ENCODE measurements at places on chromosomes 3 and 15. TPM values are rescaled to one million over a fixed set of nuclear protein-coding genes. Genes with fewer than 3 reads are reported as not detected.
A peak's percentile ranks its signal among the peaks of the same experiment; 100 is the strongest.

DNA sequence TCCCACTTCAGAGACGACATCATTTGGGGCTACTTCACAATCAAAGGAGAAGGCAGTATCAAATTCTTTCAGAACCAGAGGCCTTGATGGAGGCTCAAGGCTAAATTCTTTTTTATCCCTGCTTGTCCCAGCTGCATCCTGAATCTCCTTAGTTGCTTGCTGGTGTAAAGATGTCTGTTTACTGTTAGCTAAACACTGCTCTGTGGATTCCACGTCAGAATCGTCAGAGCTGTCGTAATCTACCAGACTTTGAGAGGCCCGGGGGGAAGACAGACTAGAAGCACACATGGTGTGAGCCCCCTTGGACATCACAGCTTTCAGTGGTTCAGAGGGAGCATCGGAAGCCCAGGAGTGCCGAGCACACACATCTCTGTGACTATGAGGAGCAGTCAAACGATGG is 32.6 kb downstream of the LINS1 start:
- H3K4me3 ChIP-seq, result no peak overlapping the region
- no peaks in the 10 kb centered on the region for H3K4me1 ChIP-seq
- H3K27me3 ChIP-seq, result no peaks in the 10 kb centered on the region
- no peak overlapping the region for H3K27ac ChIP-seq

DNA sequence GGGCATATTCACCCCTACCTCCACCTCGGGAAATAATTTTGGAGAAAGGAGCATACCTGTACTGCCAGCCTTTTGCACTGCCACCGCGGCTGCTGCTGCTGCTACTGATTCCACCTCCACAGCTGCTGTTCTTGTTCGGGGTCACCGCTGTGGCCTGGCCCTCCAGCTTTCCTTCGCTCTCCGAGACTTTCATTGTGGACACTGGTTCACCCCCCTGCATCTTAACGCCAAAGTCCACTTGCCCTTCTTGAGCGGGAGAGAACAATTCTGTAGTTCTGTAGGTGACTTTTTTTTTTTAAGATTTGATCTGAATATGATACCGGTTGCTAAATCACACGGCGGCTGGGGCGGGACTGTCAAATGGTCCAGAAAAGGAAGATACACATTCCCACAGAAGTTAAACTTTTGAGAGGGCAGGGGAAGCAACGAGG is 701 bp downstream of the OSBPL11 start:
- H3K36me3 ChIP-seq, result no peaks in the 10 kb centered on the region
- DNase-seq, result no peak

DNA sequence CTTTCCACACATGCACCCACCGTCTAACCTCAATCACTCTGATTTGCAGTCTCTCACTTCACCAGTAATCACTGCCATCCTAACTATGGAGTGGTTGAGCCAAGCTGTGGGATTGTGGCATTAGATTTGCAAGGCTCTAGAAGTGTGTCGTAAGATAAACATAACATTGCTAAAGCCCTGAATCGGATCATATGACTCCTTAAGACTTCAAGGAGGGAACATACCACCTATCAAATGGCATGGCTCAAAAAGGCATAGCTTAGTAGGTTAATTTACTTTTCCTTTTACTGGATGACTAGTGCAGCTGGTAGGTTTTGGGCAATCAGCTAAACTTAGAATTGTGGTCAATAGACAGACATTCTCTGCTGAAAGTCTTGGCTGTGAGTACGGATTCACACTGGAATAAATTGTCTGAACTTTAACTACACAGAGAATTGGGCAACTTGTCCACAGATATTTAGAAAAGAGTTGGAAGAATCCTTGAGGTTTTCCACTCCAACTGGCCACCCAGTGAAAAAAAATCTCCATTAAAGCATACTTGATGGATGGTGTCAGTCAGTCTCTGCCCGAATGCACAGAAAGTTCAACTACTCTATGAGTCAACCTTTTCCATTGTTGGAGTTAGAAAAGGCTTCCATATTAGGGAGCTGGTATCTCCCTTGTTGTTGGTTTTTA is 476.7 kb upstream of the CBLB start:
- peaks cover 6% of the 10 kb centered on the region for H3K4me1 ChIP-seq
- no peaks in the 10 kb centered on the region for H3K27me3 ChIP-seq
- H3K4me3 ChIP-seq, result no peak overlapping the region
- peak; percentile 100 for DNase-seq

DNA sequence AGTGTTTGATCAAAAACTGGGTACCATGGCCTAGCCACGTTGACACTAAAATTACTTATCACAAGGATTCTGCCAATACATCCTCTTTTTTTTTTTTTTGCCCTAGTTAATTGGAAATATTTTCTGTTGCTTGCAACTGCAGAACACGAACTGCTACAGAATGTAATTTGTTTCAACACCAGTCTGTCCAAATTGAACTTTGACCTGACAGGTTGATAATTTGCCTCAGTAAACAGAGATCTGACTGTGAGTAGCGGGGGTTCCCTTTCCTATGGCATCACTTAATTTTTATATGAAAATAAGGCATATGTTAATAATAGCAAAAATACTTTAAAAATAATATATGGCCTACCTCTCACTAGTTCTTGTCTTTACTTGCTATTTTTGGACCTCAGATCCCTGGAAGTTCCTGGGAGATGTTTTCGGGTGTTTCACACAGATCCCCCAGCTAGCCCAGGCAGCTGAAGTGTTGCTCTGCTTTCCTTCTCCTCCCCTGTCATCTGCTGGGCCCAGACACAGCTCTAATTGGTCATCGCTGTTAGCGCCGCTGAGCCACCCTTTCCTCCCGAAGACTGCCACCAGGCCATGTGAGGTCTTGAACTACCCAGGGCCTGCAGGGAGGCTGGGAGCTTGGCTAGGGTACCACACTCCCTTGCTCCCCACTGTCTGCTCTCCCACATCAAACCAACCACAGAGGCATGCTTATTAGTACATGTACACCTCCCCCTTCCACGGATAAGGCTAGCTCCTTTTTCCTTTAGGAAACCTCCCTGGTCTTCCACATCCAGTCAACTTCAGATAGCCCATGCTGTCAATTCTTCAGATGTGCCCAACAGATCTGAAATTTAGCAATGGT is 89.8 kb upstream of the RNF7 start:
- H3K27ac ChIP-seq, result no peak overlapping the region
- H3K4me1 ChIP-seq, result no peaks in the 10 kb centered on the region
- H3K4me3 ChIP-seq, result no peak overlapping the region
- H3K36me3 ChIP-seq, result no peaks in the 10 kb centered on the region
- DNase-seq, result no peak
- H3K27me3 ChIP-seq, result no peaks in the 10 kb centered on the region

DNA sequence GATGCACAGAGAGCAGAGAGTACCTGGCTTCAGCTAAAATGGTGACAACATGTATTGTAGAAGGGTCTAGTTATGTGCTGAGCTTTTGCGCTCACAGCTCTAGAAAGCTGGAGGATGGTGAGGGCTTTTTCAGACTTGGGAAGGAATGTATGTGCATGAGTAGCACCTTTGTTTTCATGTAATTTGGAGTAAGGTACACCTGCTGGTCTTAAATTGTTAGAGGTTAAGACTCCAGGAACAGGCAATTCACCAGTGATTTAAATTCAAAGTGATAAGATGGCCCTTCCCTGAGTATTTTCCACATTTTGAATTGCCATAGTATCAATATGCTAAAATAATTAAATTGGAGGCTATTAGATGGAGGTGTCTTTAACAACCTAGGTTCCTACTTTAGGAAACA is 436.4 kb upstream of the GOLIM4 start:
- H3K27ac ChIP-seq, result no peak overlapping the region
- no peaks in the 10 kb centered on the region for H3K4me1 ChIP-seq
- H3K36me3 ChIP-seq, result no peaks in the 10 kb centered on the region
- H3K27me3 ChIP-seq, result no peaks in the 10 kb centered on the region

GRCh38 chr15:35466476-35466875 is 79.5 kb downstream of the DPH6 start:
- H3K4me3 ChIP-seq, result no peak overlapping the region
- no peaks in the 10 kb centered on the region for H3K36me3 ChIP-seq
- DNase-seq, result peak; percentile 11
- no peak overlapping the region for H3K27ac ChIP-seq

DNA sequence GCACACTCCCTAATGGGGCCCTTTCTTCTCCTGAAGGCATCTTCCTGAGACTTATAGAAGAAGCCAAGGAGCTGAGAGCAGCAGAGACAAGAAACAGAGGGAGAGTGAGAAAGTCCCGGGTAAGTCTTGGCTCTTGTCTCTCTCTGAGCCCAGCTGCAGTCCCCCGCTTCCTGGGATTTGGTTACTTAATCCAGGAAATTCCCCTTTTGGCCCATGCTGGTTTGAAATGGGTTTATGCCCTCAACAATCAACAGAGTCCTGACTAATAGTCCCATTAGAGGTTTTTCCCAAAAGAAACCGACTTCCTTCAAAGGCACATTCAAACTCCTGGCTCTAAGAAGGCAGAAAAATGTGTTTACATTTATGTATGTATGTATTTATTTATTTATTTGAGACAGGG is 22.0 kb downstream of the TMEM158 start:
- peak; percentile 70 for DNase-seq
- peaks cover 12% of the 10 kb centered on the region for H3K4me1 ChIP-seq
- no peaks in the 10 kb centered on the region for H3K27me3 ChIP-seq
- no peak overlapping the region for H3K27ac ChIP-seq
- H3K4me3 ChIP-seq, result no peak overlapping the region

GRCh38 chr15:43093026-43093425 is 12.8 kb downstream of the UBR1 start:
- H3K36me3 ChIP-seq, result no peaks in the 10 kb centered on the region
- no peak overlapping the region for H3K4me3 ChIP-seq
- peak overlapping the region; percentile 55 for H3K27ac ChIP-seq
- no peaks in the 10 kb centered on the region for H3K27me3 ChIP-seq

GRCh38 chr3:10619989-10620832 is 114.8 kb upstream of the ATP2B2 start:
- no peak overlapping the region for H3K4me3 ChIP-seq
- no peak for DNase-seq
- no peaks in the 10 kb centered on the region for H3K4me1 ChIP-seq
- H3K27ac ChIP-seq, result no peak overlapping the region
- H3K27me3 ChIP-seq, result no peaks in the 10 kb centered on the region
- H3K36me3 ChIP-seq, result no peaks in the 10 kb centered on the region

GRCh38 chr3:182450942-182451787 is 342.1 kb upstream of the ATP11B start:
- H3K27ac ChIP-seq, result no peak overlapping the region
- H3K27me3 ChIP-seq, result no peaks in the 10 kb centered on the region
- no peak overlapping the region for H3K4me3 ChIP-seq

- no peak overlapping the region for H3K27ac ChIP-seq
- no peak for DNase-seq
- no peak overlapping the region for H3K4me3 ChIP-seq
Observed at GRCh38 chr3:81502236-81502635, 259.2 kb downstream of the GBE1 start.

GRCh38 chr3:80052271-80052670 is 284.5 kb upstream of the ROBO1 start:
- no peaks in the 10 kb centered on the region for H3K36me3 ChIP-seq
- no peak for DNase-seq
- H3K4me3 ChIP-seq, result no peak overlapping the region

GRCh38 chr3:52682016-52682415 is 3.7 kb downstream of the PBRM1 start:
- peaks cover 3% of the 10 kb centered on the region for H3K36me3 ChIP-seq
- H3K4me1 ChIP-seq, result peaks cover 18% of the 10 kb centered on the region
- DNase-seq, result peak; percentile 94
- no peak overlapping the region for H3K4me3 ChIP-seq
- H3K27ac ChIP-seq, result peak overlapping the region; percentile 76

- H3K36me3 ChIP-seq, result no peaks in the 10 kb centered on the region
- DNase-seq, result peak; percentile 4
- H3K4me1 ChIP-seq, result no peaks in the 10 kb centered on the region
- no peaks in the 10 kb centered on the region for H3K27me3 ChIP-seq
- H3K27ac ChIP-seq, result no peak overlapping the region
Observed at GRCh38 chr3:70308760-70309159, 3.7 kb downstream of the MDFIC2 start.

GRCh38 chr3:108221911-108222852 is at the start of gene IFT57:
Gene IFT57 (minus strand): TSS chr3:108222424. CDS start chr3:108222322, 102 bp downstream.
- H3K36me3 ChIP-seq, result no peaks in the 10 kb centered on the region
- peak; percentile 98 for DNase-seq
- no peaks in the 10 kb centered on the region for H3K27me3 ChIP-seq
- peaks cover 12% of the 10 kb centered on the region for H3K4me1 ChIP-seq

DNA sequence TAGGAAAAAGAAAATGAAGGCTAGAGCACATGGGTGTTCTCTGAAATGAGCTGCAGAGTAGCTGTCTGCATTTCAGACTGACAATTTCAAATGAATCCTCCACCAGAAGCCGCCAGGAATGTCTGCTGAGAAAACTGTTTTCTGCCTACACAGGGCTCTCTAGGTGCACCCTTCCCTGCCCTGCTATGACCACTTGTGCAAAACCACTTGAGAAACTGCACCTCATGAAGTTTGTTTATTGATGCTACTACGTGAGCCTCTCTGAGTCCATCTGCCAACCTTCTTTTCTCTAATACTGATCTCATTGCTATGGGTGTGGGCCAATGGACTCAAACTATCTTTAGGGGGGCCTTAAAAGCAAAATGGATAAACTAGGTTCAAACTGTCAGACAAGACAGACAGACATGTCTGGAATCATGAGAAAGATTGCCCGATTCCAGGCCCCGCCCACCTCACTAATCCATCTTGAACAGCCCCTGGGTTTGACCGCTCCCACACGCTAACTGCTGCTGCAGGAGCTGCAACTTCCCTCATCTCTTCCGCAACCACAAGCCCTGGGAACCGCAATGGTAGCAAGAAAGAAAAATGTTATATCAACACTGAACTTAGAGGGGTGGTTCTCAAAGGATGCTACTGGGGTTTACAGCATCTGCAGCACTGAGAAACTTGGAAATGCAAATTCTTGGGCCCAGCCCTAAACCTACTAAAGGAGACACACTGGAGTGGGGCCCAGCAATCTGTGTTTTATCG is 9.0 kb upstream of the CD47 start:
- peaks cover 4% of the 10 kb centered on the region for H3K4me1 ChIP-seq
- no peaks in the 10 kb centered on the region for H3K36me3 ChIP-seq
- H3K4me3 ChIP-seq, result no peak overlapping the region
- no peaks in the 10 kb centered on the region for H3K27me3 ChIP-seq

DNA sequence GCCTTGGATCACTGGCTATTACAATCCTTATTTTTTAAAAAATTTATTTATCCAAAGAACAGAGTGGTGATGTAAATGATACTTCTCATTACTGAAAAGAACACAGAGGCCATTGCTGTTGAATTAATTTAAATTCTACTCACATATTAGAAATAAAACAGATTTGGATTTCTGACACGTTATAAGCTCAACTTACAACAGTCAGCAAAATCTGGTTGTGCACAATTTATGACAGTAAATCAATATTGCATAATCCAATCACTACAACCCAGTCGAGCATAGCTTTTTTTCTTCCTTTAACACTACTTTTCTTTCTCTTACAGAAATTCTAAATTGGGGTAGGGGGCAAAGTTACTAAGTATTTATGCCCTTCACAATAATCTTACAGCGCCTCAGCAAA is 17.3 kb upstream of the HGD start:
- no peaks in the 10 kb centered on the region for H3K27me3 ChIP-seq
- no peak overlapping the region for H3K27ac ChIP-seq
- H3K4me1 ChIP-seq, result no peaks in the 10 kb centered on the region
- H3K36me3 ChIP-seq, result no peaks in the 10 kb centered on the region
- H3K4me3 ChIP-seq, result no peak overlapping the region

The IGSF10 gene
- 45.9 TPM for total RNA-seq

The GRK7 gene
- not detected for total RNA-seq

The PTH1R gene
- 4.3 TPM for total RNA-seq
